Common myeloid progenitor, CD34-positive (primary cell): ENCODE measurements at places on chromosomes 13 and 19.

DNA sequence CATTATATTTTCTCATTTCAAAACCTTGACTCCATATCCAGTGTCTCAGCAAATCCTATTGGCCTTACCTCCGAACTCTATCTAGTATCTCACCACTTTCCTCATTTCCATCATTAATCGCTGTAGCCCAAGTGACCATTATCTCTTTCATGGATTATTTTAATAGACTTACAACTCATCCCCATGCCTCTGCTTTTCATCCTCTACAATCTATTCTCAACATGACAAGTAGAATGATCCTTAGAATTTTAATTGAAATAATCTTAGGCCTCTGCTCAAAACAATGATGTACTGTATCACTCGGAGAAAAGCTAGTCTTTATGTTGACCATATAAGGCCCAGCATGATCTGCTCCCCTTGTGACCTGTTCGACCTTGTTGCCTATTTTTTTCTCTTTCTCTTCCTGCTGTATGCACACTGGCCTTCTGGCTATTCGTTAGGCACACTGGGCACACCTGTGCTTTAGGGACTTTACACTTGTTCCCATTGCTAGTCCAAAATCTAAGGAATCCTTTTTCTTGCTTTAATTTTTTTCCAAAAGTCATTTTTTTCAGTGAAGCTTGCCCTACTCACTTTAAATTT is 21.4 kb downstream of the DNAJC15 start:
- no peaks in the 10 kb centered on the region for H3K27me3 ChIP-seq
- H3K36me3 ChIP-seq: no peaks in the 10 kb centered on the region
- no peak overlapping the region for H3K4me3 ChIP-seq
- DNase-seq: no peak
- no peaks in the 10 kb centered on the region for H3K4me1 ChIP-seq

DNA sequence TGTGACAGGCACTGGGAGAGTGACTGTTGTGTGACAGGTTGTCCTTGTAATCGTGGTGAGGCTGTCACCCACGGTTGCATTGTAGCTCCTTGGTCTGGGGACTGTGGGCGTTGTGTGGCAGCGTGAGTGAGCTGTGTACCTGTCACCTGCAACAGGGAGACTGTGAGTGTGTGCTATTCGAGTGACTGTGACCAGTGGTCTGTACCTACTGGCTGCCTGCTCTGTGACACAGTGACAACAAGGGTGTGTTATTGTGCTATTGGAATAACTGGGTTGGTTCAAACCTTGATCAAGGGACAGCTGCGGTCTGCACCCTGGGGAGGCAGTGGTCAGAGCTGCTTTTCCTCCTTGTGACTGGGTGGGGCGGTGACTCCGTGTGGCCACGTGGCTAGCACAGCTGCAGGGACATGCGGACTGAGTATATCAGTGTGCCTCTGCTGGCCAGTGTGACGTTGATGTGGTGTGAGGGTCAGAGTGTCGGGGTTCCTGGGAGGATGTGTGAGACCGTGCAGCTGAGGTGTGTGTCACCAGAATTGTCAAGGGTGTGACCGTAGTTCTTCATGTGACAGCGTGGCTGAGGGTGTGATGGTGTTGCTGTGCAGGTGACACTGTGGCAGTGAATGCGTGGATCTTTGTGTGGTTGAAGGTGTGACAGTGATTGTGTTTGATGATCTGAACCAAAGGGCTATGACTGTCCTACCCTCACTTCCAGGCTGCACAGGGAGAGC is 10.1 kb upstream of the NFIX start:
- H3K4me1 ChIP-seq: peaks cover 6% of the 10 kb centered on the region
- H3K27me3 ChIP-seq: no peaks in the 10 kb centered on the region
- no peak for DNase-seq
- no peak overlapping the region for H3K27ac ChIP-seq
- H3K4me3 ChIP-seq: no peak overlapping the region
- no peaks in the 10 kb centered on the region for H3K36me3 ChIP-seq

- no peaks in the 10 kb centered on the region for H3K27me3 ChIP-seq
- no peak overlapping the region for H3K27ac ChIP-seq
- no peaks in the 10 kb centered on the region for H3K4me1 ChIP-seq
- DNase-seq: no peak
- H3K4me3 ChIP-seq: no peak overlapping the region
- no peaks in the 10 kb centered on the region for H3K36me3 ChIP-seq
Measured at GRCh38 chr13:63542770-63543169, 2127.1 kb upstream of the PCDH20 start.

GRCh38 chr19:58096884-58097283 is 1.1 kb downstream of the ZSCAN18 start:
- H3K4me3 ChIP-seq: peak overlapping the region; percentile 78
- no peaks in the 10 kb centered on the region for H3K36me3 ChIP-seq
- peaks cover 2% of the 10 kb centered on the region for H3K4me1 ChIP-seq
- H3K27ac ChIP-seq: peak overlapping the region; percentile 100
- no peaks in the 10 kb centered on the region for H3K27me3 ChIP-seq
- DNase-seq: no peak

DNA sequence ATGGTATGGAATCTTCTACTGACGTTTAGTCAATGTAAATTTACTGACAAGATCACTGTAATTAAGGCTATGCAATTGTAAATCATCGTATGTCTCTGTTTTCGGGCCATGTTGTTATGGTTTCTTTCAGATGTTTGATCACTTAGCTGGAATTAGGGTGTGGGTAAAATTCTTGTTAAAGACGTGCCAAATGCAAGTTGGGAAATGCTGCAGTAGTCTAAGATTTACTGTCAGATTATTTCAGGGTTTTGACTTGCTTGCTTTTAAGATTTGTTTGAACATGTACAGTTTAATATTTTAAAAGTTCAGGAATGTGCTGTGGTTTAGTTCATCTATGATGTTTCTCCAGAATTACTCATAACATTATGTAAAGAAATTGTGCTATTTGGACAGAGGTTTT is 10.8 kb downstream of the NDFIP2 start:
- DNase-seq: no peak
- no peak overlapping the region for H3K27ac ChIP-seq
- H3K4me1 ChIP-seq: no peaks in the 10 kb centered on the region
- no peak overlapping the region for H3K4me3 ChIP-seq
- H3K36me3 ChIP-seq: no peaks in the 10 kb centered on the region

GRCh38 chr19:7979011-7979410 is 26.4 kb downstream of the ELAVL1 start:
- no peak overlapping the region for H3K4me3 ChIP-seq
- peaks cover 7% of the 10 kb centered on the region for H3K36me3 ChIP-seq
- H3K27ac ChIP-seq: no peak overlapping the region
- H3K4me1 ChIP-seq: no peaks in the 10 kb centered on the region
- DNase-seq: no peak

- peaks cover 5% of the 10 kb centered on the region for H3K4me1 ChIP-seq
- H3K27me3 ChIP-seq: no peaks in the 10 kb centered on the region
- no peak overlapping the region for H3K27ac ChIP-seq
- DNase-seq: no peak
Measured at GRCh38 chr13:40403509-40404241, 262.8 kb downstream of the FOXO1 start.

DNA sequence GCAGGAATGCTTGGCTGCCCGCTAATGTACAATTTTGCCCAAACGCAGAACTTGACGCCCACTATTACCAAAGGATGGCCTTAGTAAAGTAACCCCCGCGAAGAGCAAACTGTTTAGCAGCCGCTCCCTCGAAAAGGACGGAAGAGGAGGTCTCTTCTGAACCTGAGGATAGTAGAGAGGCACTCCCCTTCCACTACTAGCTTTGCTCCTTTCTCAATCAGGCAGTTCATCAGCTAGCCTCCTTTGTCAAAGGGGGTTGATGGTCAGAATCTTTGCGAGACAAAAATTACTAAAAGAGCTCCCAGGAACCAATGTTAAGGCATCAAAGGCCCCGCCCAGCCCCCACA is 534 bp downstream of the CAB39L start:
- no peaks in the 10 kb centered on the region for H3K36me3 ChIP-seq
- peaks cover 10% of the 10 kb centered on the region for H3K4me1 ChIP-seq
- no peaks in the 10 kb centered on the region for H3K27me3 ChIP-seq

DNA sequence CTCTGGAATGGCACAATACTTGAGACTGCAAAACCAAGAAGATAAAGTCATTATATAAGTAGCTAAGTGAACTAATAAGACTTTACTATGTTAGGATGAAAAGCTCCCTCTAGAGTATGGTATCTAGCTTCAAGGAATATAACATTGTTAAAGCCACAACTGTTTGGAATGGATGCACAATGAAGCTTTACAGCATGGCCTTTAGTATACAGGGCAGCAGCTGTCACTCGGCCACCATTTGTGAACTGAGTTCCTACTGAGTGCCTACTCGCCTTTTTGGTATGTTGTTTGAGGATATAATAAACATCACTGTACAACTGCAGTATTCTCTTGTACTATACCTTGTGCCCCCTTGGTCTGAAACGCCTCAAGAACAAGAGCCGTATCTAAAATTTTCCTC is 6.8 kb downstream of the ALG5 start:
- peaks cover 77% of the 10 kb centered on the region for H3K36me3 ChIP-seq
- no peak overlapping the region for H3K4me3 ChIP-seq
- no peaks in the 10 kb centered on the region for H3K27me3 ChIP-seq
- H3K27ac ChIP-seq: no peak overlapping the region
- DNase-seq: no peak
- H3K4me1 ChIP-seq: no peaks in the 10 kb centered on the region

GRCh38 chr13:74661851-74662250 is 527.6 kb upstream of the KLF12 start:
- no peaks in the 10 kb centered on the region for H3K27me3 ChIP-seq
- H3K27ac ChIP-seq: no peak overlapping the region
- H3K36me3 ChIP-seq: no peaks in the 10 kb centered on the region
- H3K4me1 ChIP-seq: no peaks in the 10 kb centered on the region

DNA sequence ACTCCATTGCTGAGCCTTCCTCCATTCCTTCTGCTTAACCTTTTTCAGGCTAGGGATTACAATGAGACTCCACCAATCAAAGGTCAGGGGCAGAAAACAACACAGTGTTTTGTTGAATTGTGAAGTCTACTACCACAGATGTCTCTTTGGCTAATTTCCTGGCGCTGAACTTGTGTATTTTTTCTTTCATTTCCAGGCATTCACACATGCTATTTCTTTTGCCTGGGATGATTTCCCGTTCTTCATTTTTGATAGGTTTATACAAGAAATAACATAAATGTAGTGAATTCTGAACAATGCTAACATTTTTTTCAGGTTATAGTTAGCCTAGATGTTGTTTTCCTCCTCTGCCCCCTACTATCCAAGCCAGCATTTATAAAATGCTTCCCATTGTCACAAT is 64.3 kb downstream of the OLFM4 start:
- no peak overlapping the region for H3K27ac ChIP-seq
- H3K27me3 ChIP-seq: no peaks in the 10 kb centered on the region
- DNase-seq: no peak
- H3K36me3 ChIP-seq: no peaks in the 10 kb centered on the region
- H3K4me3 ChIP-seq: no peak overlapping the region

GRCh38 chr19:12064590-12065538 is at the start of gene ZNF844:
Gene ZNF844, plus strand, starts transcription at chr19:12064731. Its CDS starts 143 bp downstream, at chr19:12064874.
- H3K36me3 ChIP-seq: no peaks in the 10 kb centered on the region
- H3K27me3 ChIP-seq: no peaks in the 10 kb centered on the region
- H3K4me3 ChIP-seq: peak within 1 kb of the TSS; percentile 85
- peaks cover 2% of the 10 kb centered on the region for H3K4me1 ChIP-seq
- DNase-seq: peak; percentile 89
- H3K27ac ChIP-seq: peak within 1 kb of the TSS; percentile 84

DNA sequence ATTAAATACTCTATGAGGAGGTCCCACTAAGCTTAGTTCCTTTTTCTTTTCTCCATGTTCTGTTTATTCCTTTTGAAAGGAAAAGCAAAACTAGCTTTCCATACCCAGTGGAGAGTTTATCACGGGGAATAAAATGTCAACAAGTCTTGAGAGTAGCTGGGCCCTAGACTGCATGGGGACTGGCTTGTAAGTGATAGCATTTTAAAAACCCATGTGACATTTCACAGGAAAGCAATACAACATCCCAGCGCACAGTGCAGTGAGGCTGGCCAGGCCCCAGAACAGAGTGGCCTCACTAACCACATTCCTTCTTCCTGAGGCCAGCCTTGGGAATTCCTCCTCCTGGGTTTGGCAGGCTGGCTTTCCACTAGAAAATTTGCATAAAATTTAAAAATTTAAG is 149.8 kb downstream of the DLEU7 start:
- DNase-seq: no peak
- no peak overlapping the region for H3K4me3 ChIP-seq
- no peaks in the 10 kb centered on the region for H3K4me1 ChIP-seq
- no peaks in the 10 kb centered on the region for H3K36me3 ChIP-seq

GRCh38 chr19:21094347-21095025 is 12.5 kb downstream of the ZNF714 start:
- no peaks in the 10 kb centered on the region for H3K27me3 ChIP-seq
- DNase-seq: no peak
- no peaks in the 10 kb centered on the region for H3K4me1 ChIP-seq
- H3K27ac ChIP-seq: no peak overlapping the region
- peaks cover 8% of the 10 kb centered on the region for H3K36me3 ChIP-seq

DNA sequence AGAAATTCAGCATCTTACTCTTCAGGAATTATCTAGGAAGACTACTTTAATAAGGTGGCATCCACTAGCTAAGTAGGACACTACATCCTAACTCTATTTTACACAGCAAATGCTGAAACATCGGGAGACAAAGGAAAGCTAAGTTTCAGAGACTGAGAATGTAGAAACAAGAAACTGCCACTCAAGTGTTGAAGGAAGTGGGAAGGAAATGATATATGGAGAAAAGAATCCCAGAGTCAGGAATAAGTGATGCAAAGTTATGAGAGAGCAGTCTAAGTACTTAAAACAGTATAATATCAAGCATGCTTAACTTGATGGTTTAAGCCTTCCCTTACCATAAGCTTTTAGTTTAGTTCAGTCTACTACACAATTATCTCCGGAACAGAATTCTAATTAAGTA is 52.4 kb downstream of the RBM26 start:
- no peak overlapping the region for H3K27ac ChIP-seq
- H3K27me3 ChIP-seq: no peaks in the 10 kb centered on the region
- no peak overlapping the region for H3K4me3 ChIP-seq
- DNase-seq: no peak
- H3K36me3 ChIP-seq: peaks cover 19% of the 10 kb centered on the region

DNA sequence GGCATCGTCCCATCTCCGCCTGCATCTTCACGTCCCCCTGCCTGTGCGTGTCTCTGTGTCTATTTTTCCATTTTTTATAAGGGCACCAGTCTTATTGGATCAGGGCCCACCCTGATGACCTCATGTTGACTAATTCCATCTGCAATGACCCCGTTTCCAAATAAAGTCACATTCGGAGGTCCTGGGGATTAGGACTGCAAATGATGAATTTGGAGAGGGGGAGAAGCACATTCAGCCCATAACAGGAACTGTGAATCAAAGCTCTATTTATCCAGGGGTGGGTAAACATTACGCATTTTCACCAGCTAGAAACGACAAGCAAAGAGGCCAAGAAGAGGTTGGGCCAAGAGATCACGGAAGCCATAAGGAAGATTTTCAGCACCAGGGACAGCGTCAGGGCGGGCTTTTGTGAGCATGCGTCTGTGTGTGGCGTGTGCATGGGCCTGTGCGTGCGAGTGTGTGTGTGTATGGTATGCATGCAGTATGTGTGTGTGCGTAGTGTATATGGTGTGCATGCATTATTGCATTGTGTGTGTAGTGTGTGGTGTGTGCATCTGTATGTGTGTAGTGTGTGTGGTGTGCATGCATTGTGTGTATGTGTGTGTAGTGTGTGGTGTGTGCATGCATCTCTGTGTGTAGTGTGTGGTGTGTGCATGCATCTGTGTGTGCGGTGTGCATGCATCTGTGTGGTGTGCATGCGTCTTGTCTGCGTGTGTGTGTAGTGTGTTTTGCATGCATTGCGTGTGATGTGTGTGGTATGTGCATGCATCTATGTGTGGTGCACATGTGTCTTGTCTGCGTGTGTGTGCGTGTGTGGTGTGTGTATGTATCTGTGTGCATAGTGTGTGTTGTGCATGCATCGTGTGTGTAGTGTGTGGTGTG is 19.6 kb downstream of the CELF5 start:
- no peaks in the 10 kb centered on the region for H3K4me1 ChIP-seq
- H3K27me3 ChIP-seq: peaks cover 1% of the 10 kb centered on the region
- H3K4me3 ChIP-seq: no peak overlapping the region
- H3K27ac ChIP-seq: no peak overlapping the region
